ENCODE measurements at places on chromosomes 2 and 18.

GRCh38 chr2:101328474-101329007, 20.0 kb upstream of the RNF149 start:
- DNase-seq = no peak

- DNase-seq = peak; percentile 20
Observed at GRCh38 chr18:54671291-54671881, 80.3 kb downstream of the DYNAP start.

- no peak for DNase-seq
Observed at GRCh38 chr2:187847245-187848208, 293.3 kb upstream of the TFPI start.

DNA sequence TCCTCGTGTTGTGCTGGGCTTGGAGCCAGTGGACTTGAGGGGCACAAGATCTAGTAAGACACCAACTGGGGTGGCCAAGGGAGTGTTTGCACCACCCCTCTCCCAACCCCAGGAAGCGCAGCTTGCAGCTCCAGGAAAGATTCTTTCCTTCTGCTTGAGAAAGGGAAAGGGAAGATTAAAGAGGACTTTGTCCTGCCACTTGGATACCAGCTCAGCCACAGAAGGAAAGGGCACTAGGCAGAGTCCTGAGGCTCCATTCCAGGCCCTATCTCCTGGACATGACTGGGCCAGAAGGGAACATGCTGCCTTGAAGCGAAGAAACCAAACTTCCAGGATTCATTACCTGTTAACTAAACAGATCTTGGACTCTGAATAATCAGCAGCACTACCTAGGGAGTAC, 44.9 kb upstream of the UGP2 start:
- no peak for DNase-seq

DNA sequence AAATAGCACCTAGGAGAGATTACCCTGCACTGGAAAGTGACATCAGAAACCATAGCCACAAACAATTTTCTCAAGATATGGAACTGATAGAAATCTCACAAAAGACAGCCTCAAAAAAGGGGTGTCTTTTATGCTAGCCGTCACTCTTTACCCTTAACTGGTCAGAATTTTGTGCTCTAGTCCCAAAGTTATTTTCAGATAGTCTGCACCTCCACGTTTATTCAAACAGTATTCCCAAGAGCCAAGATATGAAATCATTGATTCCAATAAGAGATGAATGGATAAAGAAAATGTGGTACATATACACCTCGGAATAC, 23.5 kb upstream of the PMAIP1 start:
- no peak for DNase-seq

GRCh38 chr2:33411765-33412164, 64.7 kb upstream of the RASGRP3 start:
- DNase-seq = no peak

DNA sequence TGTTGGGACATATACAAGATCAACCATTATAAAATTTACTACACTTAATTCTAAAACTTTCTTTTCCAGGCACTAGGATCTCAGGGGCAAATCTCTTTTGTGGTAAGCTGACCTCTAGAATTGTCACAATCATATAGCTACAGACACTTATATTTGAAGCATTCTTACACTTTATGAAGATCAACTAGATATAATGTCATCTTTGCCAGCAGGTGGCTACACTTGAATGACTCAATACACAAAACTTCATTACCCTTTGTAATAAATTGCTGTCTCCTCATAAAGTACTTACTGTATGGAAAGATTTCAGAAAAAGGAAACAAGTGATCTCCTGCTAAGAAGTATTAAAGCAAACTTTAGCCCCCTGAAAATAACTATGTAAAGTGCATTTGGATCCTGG, 77.8 kb downstream of the RDH14 start:
- DNase-seq = no peak

GRCh38 chr2:174624895-174625430, 27.4 kb upstream of the WIPF1 start:
- no peak for DNase-seq

DNA sequence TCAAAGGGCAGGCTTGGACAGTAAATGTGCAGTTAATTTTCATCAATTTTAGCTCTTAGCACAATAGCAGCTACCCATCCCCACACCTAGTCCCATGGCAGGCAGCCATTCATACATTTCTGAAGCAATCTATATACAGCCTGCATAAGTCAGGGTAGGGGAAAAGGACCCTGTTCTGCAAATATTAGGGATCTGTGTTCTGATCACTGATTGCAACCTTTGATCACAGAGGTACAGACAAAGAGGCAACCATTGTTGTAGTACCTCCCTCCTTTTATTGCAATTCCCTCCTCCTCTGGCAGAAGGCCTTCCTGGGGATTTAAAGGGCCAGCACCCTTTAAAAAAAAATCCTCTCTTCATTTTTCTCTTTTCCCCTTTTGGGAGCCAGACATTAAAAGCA, 58.3 kb downstream of the KANSL1L start:
- DNase-seq = no peak

- DNase-seq = no peak
Observed at GRCh38 chr2:112938904-112939303, 27.9 kb downstream of the IL37 start.

DNA sequence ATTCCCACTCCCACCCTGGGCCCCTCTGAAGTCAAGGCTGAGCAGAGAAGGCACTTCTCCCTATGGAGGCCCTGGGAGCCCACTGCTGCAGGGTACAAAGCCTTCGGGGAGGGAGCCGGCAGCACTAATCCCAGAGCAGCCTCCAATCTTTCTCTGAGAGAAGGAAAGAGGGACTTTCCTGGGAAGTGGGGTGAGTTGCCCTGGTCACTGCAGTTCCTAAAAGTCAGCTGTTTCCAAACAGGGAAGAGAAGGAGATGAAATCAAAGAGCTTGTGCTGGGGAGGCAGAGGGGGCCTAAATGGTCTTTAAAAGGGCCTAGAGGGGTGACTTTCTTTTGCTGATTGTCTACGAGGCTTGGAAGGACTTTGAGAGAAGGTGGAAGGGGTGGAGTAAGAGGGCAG, 264.7 kb downstream of the TNS1 start:
- no peak for DNase-seq

DNA sequence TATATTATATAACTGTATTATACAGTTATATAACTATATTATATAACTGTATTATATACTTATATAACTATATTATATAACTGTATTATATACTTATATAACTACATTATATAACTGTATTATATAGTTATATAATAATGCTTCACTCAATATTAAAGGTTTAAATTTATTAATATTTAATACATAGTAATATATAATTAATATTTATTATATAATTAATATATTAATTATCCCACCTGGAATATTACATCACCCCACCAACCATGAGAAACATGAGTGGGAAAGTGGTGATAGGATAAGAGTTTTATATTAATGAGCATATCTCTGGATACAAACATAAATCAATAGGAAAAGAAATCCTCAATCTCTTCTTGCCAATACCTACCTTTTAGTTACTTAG, 487.1 kb upstream of the LRRTM4 start:
- no peak for DNase-seq

DNA sequence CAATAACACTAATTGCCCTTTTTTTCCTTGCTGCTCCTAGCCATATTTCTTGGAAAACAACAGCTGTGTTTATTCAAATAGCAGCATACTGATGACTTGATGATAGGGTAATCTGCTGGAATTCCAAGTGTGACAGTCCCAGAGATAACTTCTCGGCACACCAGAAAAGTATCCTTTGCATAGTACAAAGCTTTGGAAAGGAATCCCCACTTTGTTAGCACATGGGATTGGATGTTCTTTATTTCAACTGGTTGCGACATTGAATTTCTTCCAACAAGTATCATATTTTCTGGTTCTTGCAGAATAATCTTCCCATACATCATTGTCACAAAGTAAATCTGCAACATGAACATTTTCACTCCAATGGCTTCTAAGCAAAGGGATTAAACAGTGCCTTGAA, 445.8 kb upstream of the ACVR2A start:
- DNase-seq = no peak

DNA sequence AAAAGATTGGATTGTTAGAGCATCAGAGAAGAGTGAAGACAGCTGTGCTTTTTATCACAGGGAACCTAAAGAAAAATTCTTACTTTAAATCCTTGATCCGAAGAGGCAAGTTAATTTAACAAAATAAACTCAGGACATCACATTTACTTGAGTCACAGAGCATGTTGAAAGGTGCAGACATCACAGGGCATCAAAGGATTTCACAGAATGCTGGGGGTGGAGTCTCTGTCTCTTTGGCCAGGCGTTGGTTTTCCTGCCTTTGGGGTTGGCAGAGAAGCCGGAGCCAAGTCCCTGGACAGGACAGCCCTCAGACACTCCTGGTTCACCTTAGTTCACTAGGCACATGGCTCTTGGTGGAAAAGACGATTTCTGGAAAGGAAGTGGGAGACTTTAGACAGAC, 56.3 kb downstream of the SH3RF3 start:
- no peak for DNase-seq

DNA sequence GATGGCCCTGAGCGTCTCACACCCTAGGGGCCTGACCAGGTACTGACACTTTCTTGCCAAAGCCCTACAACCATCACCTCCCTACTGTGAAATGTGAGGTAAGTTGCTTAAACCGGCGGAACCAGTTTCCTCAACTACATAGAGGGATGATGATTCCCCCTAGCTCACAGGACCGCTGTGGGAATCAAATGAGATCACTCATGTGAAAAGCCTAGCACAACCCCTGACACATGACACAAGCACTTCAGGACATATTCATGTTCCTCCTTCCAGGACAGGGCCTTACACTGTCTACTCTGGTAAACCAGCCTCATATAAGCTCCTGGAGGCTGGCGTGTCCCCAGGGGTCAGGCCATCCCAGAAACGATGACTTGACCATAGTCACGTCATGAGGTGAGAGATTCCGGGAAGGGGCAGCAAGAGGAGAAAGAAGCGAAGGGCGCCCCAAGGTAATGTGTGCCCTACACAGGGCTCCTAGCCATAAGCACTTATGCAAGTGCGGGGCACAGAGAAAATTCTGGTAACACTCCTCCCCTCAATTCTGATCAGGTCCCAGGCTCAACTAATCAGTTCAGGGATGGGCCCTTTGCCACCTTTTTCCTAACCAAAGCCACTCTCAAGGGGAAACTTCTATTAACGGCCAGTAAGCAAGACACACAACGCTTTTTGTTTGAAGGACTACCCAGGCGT, 49.5 kb downstream of the C2orf42 start:
- peak; percentile 64 for DNase-seq

DNA sequence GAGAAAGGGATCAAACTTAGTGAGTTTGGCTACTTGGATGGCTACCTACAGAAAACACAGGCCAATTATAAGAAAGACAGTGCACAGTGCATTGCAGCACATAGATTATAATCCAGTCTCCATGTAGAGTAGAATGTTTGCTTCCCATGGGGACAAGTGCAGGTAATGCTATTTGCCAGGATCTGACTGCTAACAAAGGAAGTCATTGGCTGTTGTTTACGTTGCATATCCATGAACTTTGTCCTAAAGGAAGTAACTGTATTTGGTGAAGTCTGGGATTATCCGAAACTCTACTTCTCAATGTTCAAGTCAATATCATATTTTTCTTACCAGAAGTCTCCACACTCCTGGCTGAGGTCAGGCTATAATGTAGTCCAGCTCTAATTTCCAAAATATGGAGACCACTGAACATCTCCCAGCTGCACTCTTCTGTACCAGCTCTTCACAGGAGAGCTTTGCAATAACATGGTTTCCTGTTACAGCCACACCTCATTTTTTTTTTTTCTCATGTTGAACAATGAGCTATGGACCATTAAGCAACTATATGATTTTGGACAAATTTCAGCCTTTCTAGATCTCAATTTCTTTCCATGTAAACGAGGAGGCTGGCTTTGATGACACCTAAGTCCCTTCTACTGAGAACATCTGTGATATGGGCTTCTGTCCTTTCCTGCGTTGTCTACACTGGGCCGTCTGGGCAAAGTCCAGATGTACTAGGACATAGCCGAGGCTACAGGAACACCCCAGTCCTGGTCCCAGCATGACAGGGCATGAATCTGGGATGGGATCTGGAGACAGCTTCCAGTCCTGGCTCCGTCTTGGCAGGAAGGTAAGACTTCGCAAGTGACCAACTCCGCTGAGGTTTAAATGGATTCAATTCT, 154.8 kb downstream of the LAMA1 start:
- DNase-seq = no peak

GRCh38 chr2:217396586-217396985, 536.7 kb upstream of the TNP1 start:
- no peak for DNase-seq

- peak; percentile 77 for DNase-seq
Observed at GRCh38 chr2:231469583-231469950, 5.3 kb upstream of the NCL start.

- DNase-seq = no peak
Observed at GRCh38 chr2:224109751-224110150, 70.7 kb upstream of the SERPINE2 start.

DNA sequence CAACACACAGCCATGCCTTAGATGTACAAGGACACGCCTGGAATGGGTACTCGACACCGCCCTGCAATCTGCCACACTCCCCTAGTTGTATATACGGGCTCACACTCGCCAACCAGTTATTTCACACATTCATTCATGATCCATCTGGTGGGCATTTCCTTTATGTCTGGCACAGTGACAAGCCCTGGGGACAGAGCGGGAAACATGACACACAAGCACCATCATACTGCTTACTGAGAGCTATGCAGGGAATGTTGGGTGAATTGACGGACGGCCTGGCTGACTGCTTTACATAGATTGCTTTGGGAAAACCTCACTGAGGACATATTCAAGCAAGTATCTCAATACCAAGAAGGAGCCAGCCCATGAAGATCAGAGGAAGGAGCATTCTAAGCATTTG, 448.0 kb upstream of the SPRED2 start:
- no peak for DNase-seq

GRCh38 chr2:221914334-221914880, 342.3 kb upstream of the EPHA4 start:
- DNase-seq = no peak

DNA sequence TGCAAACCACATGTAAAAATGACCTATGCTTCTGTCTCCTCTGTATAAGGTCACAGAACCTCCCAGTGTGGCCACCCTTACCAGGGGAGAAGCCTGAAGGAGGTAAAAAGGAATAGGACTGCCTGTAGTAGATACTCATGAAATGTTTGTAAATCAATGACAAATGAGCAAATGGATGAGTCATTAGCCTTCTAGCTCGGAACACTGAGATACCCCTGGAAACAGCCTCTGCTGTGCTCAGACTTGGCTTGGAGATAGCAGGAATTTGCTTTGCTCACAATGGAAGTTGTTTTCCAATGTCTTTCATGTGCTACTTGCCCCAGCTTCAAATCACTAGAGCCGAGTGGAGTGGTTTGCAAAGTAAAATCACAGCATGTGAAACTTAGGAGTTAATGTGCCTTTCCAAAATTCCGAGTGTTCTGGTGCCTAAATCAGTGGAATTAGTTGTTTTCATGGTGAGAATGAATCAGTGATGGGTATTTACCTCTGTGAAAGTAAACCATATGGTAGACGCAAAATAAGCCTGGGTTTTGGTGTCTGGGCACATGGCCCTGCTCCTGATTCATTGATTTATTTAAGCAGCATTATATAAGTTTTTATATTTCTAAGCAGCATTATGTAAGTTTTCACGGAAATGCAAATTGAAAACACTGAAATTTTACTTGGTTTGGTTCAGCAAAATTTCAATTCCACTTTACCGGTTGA, 154.0 kb upstream of the MAP3K20 start:
- no peak for DNase-seq

Measured in hematopoietic multipotent progenitor cell treated with erythropoietin and hydrocortisone succinate and interleukin-3 and kit ligand, for 17 days (in vitro differentiated cells).